ENCODE measurements at places on chromosomes 3 and 15.
A peak's percentile ranks its signal among the peaks of the same experiment; 100 is the strongest.

- DNase-seq: no peak
These were observed 21.8 kb downstream of the ST3GAL6 start for GRCh38 chr3:98784666-98785600.

DNA sequence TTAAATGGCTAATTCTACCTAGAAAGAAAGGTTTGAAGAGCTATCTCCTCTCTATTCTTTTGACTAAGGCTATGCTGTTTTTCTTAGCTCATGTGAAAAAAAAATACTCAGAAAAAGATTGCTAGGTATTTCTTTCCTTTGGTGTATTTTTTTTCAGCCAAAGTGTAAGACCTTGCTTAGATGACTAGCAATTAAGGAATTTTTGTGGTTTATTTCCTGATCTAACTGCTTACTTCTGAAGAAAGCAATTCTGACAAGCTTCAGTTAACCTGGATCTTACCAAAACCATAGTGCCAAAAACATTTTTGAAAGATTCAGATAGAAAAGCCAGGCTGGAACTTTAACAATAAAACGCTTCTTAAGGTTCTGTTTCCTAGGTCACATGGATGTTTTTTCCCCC is 315.6 kb downstream of the SOX2 start:
- DNase-seq: no peak

DNA sequence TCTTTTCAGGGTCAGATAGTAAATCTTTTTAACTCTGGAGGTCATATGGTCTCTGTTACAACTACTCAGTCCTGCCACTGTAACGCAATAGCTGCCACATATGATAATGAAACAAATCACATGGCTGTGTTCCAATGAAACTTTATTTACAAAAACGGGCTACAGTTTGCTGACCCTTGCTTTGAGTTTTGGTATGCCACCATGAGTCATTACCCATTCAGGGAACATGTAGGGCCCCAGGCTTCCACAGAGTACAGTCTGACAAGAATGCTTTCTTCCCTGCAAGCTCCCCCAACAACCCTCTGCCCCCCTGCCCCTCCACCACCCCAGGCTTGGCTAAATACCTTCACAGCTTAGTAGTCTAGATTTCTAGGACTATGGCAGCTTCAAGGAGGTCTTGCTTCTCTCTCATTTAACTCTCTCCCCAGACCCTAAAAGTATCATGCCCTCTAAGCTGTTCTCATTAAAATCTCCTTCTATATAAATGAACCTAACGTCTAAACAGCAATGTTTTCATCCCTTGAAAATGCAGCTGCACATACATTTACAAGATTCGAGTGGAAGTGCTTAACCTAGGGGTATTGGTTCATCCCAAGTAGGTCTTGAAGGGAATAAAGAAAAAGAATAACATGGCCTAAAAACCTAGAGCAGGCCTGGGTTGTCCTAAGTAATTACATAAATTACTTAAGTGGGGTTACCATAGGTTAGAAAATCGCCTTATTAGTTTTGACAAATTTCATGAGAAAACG is 117.8 kb upstream of the PRICKLE2 start:
- no peak for DNase-seq

DNA sequence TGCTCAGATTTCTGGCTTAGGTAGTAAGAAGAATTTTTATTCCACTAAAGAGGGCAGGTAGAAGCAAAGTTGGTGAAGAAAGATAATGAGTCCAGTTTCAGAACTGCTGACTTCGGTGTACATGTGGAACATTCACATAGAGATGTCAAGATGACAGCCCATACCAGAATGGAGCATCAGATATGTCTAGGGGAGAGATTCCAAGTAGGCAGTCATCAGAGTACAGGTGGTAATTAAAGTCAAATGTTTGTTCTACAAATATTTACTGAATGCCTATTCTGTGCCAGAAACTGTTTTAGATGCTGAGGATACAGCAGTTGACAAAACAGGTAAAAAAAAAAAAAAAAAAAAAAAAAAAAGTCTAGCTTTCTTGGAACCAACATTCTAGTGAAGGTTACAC is 81.9 kb downstream of the FGF12 start:
- no peak for DNase-seq

DNA sequence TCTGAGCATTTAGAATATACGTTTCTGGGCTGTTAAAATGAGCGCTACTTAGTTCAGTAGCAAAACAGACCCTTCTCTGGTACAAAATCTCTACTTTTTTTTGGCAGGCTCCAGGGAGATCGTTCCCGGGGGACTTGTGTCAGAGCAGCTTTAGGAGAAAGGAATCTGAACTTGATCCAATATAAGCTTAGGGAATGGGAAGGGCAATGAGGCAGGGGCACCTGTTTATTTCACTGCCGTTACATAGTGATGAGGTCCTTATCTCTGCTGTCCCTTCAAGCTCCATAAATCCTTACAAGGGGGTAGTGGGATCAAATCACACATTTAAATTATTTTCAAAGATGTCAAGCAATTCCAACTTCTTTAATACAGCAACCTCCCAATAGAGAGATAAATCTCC is 128.7 kb upstream of the BNIP2 start:
- no peak for DNase-seq

DNA sequence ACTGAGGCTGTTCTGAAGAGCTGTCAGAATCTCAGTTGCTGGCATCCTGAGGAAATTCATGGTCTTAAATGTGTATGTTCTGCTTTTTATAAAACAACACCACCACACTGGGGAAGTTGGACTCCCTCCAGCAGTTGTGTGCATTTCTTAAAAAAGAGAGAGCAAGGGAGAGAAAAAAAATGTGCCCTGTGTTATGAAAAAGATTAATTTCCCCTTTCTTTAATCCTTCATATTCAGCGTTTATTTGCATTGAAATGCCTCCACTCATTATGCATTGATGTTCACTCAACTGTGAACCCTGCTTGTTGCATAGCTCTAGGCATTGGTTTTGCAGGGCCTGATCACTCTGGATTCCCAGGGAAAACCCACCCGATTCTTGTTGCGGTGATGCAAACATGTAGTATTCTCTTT is 4.4 kb upstream of the ZNF609 start:
- DNase-seq: no peak

DNA sequence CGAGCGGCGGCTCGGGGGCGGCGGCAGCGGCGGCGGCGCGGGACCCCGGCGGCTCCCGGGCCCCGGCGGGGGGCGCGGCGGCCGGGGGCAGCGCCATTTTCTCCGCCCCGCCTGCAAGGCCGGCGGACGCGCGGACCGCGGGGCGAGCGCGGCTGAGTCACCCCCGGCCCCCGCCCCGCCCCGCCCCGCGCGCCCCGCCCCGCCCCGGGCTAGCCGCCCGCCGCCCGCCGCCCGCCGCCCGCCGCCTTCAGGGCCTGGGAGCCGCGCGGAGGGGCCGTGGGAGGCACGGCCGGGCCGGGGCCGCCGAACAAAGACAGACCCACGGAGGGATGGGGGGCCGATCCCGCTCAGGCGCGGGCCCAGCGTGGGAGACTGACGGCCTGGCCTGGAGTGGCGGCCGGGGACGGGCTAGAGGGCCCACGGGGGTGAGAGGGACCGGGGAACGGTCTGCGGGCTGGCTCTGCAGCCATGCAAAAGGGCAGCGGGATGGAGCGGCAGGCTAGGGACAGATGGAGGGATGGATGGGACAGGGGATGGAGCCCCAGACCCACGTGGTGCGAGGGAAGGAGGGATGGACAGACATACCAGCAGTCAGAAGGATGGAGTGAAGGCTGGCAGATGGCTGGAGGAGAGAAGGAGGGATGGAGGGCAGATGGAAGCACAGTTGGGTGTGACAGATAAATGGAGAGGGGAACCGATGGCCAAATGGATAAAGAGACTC is at the start of gene EIF4E3:
TSS of gene EIF4E3 (minus strand) at position 132 of the 721 bp plus-strand sequence. CDS start at position 97, 35 bp downstream.
- DNase-seq: no peak

DNA sequence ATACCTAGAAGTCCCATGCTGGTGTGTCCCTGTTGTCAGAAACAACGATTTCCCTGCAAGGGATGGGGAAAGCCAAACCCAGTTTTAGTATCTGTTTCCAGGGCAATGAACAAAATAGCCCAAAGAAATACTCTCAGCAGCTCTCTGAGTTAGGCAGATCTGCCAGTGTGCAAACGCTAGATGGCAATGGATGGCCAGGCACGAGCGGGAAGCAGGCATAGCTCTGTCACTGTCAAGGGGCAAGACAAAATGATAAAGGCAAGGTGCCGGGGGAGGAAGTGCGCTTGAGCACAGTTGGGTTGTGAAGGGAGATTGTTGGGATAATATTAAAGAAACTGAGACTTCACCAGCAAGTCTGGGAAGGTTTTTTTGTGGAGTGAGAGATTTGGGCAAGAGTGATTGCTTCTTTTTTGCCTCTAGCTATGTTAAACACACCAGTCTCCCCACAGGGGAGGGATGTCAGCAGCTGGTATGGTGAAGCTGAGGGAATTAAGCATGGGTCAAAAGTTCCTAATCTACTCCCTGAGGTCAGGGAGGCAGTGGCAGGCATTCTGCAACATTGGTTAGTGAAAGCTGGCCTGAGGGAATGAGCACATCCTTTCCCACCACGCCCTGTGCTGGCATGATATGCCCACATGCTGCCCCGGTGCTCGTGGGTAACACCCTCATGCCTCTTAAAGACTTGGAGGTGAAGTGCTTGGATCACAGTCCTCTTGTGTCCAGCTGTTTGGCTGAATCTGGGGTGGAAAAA is 117.5 kb downstream of the PDCD6IP start:
- peak; percentile 8 for DNase-seq

- no peak for DNase-seq
These were observed 36.2 kb downstream of the SLC30A4 start for GRCh38 chr15:45486317-45486716.

DNA sequence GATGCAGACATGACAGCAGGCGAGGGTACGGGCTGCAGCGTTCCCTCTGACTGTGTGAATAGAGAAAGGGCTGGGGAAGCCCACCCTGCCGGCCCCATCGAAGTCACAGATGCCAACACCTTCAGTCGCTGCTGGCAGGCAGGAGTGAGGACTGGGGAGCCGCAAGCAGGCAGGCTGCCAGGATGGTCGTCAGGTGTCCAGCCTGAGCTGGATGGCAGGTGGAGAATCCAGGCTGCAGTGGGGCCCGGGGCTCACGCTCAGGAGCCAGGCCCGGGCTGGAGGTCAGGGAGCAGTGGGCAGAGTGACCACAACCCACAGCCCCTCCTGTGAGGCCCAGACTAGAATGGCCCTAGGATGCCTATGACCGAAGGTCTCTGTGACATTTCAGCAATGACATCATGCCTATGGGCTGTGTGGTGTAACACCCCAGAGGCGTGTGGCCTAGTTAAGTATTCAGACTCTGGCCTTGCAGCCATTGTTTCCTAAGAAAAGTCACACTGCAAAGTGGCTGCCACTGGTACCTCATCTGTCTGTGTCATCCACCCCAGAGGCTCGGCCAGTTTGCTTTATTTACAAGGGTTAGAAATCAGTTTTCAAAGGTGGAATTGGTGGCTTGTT is 15.7 kb downstream of the PRR23E start:
- DNase-seq: no peak

DNA sequence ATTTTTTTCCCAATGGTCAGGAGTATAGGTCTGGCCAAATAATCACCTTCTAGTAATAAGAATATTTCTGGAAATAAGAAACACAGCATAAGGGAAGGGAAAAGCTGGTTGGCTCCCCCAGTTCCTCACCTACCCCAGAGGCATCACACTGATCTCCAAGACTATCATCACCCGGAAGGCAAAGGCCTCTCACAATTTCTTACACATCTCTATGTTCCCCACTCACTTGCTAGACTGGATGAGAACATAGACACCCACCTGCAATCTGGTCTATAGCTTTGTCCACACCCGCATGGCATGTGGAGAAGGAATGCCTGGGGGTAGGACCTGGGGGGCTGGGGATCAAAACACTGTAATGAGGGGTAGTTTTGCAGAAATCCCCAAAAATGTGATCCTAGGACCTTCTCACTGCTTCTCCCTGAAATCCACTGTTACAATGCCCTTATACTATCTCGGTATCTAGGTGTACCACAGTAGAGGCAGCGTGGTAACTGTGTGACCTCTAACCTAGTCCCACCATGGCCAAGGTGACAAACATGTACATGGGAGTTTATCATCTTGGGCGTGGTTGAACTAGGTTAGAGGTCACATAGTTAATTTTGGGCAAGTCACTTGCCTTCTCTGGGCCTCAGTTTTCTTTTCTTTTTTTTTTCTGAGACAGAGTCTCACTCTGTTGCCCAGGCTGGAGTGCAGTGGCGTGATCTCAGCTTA is 29.5 kb upstream of the NRROS start:
- no peak for DNase-seq

DNA sequence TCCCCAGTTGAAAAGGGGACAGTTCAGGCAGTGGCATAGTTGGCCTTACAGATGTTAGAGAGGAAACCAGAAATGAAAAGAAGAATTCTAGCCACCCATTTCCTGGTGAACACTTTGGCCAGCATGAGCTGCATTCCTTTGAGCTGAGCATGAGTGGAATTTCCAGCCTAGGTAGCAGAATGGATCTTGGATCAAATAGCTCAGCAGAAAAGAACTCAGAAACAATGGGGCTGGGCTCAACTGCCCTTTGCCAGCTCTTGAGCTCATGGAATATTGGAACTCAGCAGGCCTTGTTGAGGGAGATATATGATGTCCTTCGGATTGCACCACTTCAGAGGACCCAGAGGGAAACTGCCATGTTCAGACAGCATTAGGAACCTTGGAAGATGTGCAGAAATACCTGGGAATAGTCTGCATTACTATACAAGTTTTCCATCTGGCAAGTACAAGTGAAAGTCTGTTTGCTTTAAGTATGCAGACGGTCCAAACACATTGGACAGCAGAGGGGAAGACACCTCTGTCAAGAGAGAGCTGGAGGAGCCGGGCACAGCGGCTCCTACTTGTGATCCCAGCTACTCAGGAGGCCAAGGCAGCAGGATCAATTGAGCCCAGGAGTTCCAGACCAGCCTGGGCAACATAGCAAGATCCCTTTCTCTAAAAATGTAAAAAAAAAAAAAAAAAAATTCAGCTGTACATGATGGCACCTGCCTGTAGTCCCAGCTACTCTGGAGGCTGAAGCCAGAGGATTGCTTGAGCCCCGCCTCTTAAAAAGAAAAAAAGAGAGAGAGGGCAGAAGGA is 3.1 kb upstream of the CDV3 start:
- no peak for DNase-seq

- DNase-seq: no peak
These were observed 364.3 kb upstream of the ADAMTS9 start for GRCh38 chr3:65052101-65052500.

DNA sequence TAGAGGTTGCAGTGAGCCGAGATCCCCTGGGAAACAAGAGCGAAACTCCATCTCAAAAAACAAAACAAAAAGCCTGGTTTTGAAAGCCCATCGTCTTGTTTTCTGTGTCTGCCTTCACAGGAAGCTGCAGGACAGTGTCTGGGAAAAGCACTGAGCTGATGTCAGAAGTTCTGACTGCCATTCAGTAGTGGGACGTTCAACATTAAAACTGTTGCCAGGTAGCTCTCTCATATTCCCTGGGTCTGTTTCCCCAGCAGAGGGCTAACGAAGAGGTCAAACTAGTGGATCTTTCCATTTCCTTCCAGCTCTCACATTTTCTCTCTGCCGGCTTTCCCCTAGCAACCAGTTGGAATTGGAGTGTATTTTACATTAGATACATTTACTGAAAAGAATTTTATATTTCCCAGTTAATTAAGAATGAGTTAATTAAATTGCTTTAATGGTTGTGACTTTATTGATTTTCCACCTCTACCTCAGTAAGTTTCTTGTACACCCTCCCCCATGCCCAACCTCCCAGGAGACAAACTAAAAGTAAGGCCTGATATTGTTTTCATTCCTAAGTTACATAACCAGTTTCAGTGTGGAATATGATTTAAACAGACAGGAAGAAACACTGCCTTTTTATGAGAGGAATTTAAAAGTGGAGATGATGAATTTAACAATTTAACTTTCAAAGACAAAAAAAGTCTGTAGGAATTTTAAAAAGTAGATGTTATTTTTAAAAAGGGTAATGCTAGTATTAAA is 29.9 kb downstream of the RCN2 start:
- no peak for DNase-seq

- DNase-seq: no peak
These were observed 7.6 kb upstream of the NIPA1 start for GRCh38 chr15:22778796-22779195.

Data from NCI-H748 treated with DMSO at 0.1 percent for 48 hours (cell line).